NCI-H345 (cell line): ENCODE measurements at places on chromosomes 11 and 22.
A peak's percentile ranks its signal among the peaks of the same experiment; 100 is the strongest.

DNA sequence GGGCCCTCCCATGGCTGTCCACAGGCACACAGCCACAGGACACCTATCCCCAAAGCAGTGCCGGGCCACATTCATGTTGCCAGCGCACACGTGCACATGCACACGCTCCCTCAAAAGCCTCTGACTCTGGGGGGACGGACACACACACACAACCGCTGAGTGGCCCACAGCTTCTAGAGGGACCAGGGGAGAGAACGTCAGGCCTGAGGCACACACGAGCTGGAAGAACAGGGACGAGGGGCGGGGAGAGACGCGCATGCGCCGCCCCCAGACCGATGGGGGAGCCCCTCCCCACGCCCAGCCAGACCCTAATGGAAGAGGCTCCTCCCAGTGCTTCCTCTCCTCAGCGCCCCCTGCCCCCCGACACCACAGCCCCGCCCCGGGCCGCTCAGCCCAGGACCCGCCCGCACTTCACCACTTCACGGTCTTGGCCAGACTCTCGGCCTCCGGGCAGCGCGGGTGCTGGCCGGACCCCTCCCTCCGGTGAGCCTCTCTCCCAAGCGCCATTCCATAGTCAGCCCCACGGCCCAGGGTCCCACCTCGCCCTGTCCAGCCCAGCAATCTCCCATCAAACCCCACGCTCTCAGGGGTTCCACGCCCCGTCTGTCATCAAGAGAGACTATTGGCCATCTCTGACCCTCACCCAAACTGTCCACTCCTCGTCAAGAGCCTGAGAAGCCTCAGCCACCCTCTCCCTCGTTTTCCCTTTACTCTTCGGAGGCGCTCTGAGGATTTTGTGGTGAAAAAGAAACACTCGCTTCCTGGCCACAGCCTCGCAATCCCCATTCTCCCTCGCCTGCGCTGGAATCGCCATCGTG is 11.7 kb downstream of the NRXN2 start:
- DNase-seq = no peak

DNA sequence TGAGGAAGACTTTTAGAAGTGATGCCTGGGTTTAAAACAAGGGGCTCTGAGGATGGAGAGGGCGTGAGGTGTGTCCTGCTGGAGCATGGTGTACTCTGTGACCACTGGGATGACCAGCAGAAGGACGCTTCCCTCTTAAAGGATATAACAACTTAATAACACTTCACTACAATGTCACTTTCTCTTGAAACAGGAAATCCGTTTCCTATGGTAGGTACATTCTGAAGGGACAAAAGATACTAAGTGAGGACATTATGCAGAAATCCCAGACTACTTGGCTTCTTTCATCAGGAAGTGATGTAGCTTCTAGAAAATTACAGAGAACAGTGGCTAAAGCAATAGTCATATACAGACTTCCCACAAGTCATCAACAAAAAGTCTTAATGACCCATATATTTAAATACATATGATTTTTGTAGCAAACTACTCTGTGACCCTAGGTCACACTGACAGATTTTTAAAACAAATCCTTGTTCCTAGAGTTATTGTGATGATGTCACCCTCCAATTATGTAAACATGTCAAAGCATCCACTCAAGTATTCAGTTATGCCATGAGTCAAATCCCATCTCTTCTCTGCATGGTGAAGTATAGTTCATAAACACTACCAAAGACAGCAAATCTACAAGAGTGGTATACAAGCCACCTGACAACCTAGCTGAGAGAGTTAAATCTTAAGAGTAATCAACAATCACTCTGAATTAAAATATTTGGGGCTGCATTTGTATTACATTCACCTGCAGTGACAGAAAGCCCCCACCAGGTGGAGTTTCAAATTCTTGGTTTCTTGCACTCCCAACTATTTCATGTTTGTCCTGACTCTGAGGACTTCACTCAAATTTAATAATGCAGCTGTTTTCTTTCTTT is 32.8 kb downstream of the PITPNB start:
- peak; percentile 0 for DNase-seq

- DNase-seq = no peak
Observed at GRCh38 chr11:130086669-130087068, 17.0 kb downstream of the APLP2 start.

DNA sequence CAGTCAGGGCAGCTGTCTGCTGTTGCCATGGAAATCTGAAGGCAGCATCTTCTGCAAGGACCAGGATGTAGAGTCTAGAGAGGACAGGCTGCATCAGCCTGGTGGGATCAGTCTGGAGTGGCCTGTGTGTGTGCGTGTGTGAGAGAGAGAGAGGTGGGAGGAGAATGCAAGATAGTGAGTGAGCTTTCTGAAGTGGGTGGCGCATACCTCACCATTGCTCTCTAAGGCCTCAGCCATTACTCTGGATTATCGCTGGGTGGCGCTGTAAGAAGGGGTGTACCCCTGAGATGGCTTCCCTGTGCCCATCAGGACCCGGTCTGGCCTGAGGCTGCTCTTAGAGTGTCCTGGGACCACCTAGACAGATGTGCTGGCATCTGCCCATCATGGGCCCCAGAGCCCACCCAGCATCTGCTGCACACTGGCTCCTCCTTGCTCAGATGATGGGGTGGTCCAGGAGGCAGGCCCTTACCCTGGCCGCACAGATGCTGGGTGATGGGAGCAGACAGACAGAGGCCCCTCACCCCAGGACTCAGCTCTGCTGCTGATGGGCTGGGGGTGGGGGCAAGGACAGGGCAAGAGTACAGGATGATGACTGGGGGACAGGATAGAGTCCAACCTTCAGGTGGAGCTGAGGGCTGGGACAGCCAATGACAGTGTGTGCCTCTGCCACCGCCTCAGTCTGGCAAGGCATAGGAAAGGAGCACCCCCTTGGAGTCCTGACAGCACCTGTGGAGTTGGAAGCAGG is 25.7 kb upstream of the TUB start:
- no peak for DNase-seq

DNA sequence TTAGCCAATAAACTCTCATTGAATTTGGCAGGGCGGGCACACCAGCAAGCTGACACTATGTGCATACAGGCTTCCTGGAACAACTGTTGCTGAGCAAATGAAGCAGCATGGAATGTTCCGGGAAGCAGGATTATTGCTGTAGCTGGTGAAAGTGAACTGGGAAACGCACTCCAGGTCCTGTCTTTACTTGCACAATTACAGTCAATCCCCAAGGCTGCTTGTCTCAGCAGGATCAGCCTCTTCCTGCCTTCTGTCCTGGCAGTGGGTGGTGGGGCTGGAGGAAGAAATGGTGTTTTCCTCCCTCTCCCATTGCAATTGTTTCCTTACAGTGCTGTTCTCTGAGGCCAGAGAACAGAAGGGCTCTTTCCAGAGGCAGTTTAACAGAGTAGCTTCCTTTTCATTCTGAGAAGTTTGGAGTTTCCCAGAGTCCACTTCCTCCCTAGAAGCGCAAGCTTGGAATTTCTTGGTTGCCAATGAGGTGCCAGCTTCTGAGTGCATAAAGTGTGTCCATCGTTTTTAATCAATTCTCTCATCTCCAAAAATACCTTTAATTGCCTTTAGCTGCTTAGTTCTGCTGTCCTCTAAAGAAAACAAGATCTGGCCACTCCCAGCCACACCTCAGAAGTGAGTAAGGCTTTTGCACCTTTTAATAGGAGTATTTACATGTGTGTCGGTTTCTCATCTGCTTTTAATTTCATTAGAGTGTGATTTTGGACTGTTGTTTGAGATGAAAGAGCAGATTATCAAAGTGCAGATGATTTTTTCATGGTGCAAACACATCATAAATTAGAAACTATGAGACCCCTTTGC is 19.9 kb downstream of the CD44 start:
- DNase-seq = no peak

DNA sequence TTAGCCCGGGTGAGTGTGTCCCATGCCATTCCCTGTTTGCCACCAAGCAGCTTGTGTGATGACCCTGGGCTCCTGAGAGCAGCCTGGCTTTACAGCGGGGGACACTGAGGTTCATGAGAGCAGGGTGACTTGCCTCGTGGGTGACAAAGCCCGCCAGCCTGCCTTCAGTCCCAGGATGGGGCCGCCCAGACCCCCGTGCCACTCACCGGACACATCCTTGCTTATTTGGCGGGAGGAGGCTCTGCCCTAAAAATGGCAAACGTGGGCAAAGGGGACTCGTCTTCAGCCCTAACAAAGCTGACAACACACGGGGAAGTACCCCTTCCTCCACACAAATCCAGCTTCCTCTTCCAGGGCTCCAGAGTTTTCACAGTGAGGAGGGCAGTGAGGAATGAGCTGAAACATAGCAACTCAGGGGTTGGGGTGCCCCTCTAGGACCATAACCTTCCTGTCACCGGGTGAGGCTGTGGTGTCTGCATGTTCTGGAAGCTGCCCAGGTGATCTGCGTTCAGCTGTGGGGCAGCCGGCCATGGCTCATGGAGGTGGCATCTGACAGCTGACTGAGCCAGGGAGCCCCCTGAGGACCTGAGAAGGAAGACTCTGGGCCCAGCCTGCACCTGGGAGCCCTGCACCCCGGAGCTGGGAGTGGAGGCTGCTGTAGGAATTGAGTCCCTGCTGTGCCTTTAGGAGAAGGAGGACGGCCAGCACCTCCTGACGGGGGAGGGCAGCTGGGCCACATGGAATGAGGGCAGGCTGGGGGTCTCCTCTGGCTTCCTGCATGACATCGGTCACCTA is 16.7 kb downstream of the RIBC2 start:
- DNase-seq = no peak
